Right lobe of liver (tissue), 6 donors: ENCODE measurements at places on chromosomes 7 and 10. TPM values are rescaled to one million over a fixed set of nuclear protein-coding genes. Genes with fewer than 3 reads are reported as not detected.
A peak's percentile ranks its signal among the peaks of the same experiment; 100 is the strongest.

- peaks cover 23% of the 10 kb centered on the region for H3K36me3 ChIP-seq
- no peak overlapping the region for H3K27ac ChIP-seq
- H3K27me3 ChIP-seq = no peaks in the 10 kb centered on the region
- H3K4me1 ChIP-seq = no peaks in the 10 kb centered on the region
- peak; percentile 38 for DNase-seq
- H3K4me3 ChIP-seq = no peak overlapping the region
Measured at GRCh38 chr7:98974906-98975816, 96.8 kb downstream of the TRRAP start.

DNA sequence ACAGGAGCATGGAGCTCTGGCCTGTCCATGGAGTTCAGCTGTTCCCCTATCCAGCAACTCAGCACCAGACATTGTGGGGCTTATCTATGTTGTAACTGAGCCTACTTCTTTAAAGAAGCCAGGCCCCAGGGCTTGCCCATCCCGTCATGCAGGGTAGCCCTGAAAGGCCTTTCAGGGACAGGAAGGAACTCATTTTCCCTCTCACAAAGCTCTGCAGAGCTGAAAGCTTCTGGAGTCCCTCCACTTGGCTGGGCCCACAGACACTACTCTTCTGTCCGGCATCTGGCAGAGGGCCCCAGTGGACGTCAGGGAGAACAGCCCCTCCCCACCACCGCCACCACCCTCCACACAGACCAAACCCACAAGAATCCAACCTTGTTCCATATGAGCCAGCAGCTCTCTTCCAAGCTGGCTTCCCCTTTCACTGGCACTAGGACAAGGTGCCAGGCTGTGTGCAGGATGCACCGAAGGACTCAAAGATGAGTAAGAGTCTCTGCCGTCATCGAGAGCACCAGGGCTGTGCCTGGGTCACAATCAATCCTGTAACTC lies 33.1 kb downstream of the DENND2A start:
- H3K36me3 ChIP-seq = no peaks in the 10 kb centered on the region
- peak; percentile 54 for DNase-seq
- H3K27ac ChIP-seq = no peak overlapping the region

- DNase-seq = peak; percentile 69
- no peak overlapping the region for H3K27ac ChIP-seq
- no peaks in the 10 kb centered on the region for H3K4me1 ChIP-seq
- no peaks in the 10 kb centered on the region for H3K27me3 ChIP-seq
- no peaks in the 10 kb centered on the region for H3K36me3 ChIP-seq
Measured at GRCh38 chr10:21505711-21506278, 19.7 kb downstream of the SKIDA1 start.

- no peak overlapping the region for H3K27ac ChIP-seq
- no peaks in the 10 kb centered on the region for H3K36me3 ChIP-seq
- H3K4me1 ChIP-seq = no peaks in the 10 kb centered on the region
- H3K4me3 ChIP-seq = no peak overlapping the region
- H3K27me3 ChIP-seq = no peaks in the 10 kb centered on the region
Measured at GRCh38 chr10:44564790-44565189, 179.9 kb upstream of the CXCL12 start.

DNA sequence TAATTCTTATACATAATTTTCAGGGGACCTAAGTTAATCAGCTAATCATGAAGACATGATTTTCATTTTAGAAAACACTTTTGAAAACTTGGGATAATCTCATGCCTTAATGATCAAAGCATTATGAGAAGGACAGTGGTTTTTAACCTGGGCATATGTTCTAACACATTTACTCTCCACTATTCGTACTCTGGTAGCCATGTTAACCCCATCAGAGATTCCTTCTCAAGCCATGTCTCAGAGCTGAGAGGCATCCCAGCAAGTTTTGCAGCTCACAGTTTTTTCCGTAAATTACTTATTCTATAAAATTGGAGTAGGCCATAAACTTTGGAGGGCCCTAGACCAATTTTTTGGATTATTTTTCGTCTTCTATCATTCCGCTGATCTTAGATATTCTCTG lies 15.7 kb downstream of the AKR1C1 start:
- no peaks in the 10 kb centered on the region for H3K27me3 ChIP-seq
- no peak for DNase-seq
- no peak overlapping the region for H3K4me3 ChIP-seq
- H3K27ac ChIP-seq = no peak overlapping the region
- no peaks in the 10 kb centered on the region for H3K4me1 ChIP-seq

GRCh38 chr10:104766341-104766740 lies 125.3 kb downstream of the SORCS3 start:
- no peak for DNase-seq
- H3K4me1 ChIP-seq = no peaks in the 10 kb centered on the region
- no peaks in the 10 kb centered on the region for H3K36me3 ChIP-seq
- no peak overlapping the region for H3K27ac ChIP-seq

DNA sequence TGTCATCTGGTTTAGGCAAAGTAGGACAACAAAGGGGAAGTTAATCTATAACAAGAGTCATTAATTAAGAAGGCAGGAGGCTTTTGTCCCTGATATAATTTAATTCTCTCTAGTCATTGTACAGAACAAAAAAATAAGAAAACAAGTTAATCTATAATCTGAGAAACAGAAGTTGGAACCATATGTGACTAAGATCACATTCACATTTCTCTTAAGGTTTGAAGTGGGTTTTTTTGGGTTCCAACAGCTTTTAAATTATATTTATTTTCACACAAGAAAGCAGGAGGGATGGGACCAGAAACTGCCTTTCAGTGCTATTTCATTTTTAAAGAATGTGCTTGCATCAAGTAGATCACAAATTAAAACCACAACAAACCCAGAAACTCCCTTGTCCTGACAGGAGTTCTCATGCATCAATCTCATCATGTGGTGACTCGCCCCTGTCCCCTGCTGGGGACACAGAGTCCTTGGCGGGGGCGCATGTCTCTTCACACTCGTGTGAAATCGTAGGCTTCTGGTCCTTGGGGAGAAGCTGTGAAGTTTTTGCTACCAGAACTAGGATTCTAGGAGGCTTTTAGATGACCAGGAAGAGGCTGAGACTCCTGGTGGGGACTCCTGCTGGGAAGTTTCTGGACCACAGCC lies 10.1 kb upstream of the OPN4 start:
- H3K4me1 ChIP-seq = no peaks in the 10 kb centered on the region
- DNase-seq = no peak
- no peak overlapping the region for H3K27ac ChIP-seq
- no peak overlapping the region for H3K4me3 ChIP-seq

GRCh38 chr7:28858206-28858605 lies 99.9 kb downstream of the TRIL start:
- H3K27ac ChIP-seq = no peak overlapping the region
- peaks cover 4% of the 10 kb centered on the region for H3K4me1 ChIP-seq
- no peak for DNase-seq
- H3K4me3 ChIP-seq = no peak overlapping the region
- H3K27me3 ChIP-seq = no peaks in the 10 kb centered on the region

The HYAL4 gene
- total RNA-seq = not detected

The FUOM gene
- 76.1 TPM for total RNA-seq
